ENCODE measurements at places on chromosomes 6 and 20.
A peak's percentile ranks its signal among the peaks of the same experiment; 100 is the strongest.

- peak; percentile 66 for DNase-seq
Observed at GRCh38 chr6:43495409-43495941, 14.7 kb downstream of the LRRC73 start.

DNA sequence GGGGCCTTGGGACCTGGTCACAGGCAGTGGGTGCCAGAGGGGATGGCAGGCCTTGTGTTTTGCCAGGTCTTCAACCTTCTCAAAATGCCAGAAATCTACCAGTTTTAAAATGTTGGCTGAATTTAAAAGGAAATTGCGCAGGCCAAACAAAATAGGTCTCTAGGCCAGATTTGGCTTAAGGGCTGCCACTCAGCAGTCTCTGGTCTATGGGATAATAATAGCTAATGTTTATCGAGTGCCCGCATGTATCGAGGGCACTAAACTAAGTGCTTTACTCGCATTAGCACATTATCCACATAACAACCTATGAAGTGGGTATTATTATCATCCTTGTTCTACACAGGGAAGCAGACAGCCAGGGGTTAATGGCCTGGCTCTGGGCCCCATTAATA is 11.0 kb downstream of the E2F3 start:
- no peak for DNase-seq

DNA sequence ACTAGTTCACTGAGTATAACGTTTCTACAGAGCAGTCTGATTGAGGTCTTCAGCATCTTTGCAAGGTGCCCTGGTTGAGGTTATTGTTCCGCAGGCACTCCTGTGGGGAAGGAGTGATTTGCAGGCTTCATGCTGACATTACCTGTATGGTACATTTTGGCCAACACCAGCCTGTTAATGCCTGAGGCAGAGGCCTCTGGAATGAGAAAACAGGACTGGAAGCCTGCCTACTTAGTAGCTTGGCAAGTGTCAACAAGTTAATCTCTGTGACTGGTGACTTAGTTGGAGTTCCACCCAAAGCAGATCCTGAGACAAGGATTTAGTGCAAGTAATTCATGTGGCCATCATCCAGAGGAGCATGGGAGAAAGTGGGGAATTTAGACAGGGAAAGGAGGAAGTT is 24.6 kb downstream of the MAS1 start:
- DNase-seq: no peak

- DNase-seq: no peak
Observed at GRCh38 chr6:150426198-150426597, 57.4 kb downstream of the IYD start.

GRCh38 chr6:46265373-46265772 is 94.6 kb upstream of the ENPP5 start:
- no peak for DNase-seq

DNA sequence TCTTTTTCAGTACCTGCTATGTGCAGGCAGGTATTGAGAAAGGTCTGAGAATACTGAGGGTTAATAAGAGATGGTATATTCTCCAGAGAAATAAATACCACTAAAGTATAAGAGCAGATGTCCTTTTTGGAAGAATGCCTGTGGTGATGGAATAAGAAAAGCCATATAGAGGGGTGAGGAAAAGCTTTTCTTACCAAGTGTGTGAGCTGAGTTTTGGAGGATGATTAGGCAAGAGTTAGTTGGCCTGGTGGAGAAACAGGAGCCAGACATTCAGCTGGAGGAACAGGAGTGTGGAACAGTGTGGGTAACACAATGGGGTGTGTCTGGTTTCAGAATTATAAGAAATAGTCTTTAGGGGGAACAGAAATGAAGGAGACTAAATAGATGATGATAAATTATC is 19.9 kb downstream of the ZNF451 start:
- no peak for DNase-seq

- no peak for DNase-seq
Observed at GRCh38 chr6:33142501-33143070, 49.7 kb downstream of the COL11A2 start.
